GOT3 (cell line): ENCODE measurements at places on chromosomes 2 and 18.

DNA sequence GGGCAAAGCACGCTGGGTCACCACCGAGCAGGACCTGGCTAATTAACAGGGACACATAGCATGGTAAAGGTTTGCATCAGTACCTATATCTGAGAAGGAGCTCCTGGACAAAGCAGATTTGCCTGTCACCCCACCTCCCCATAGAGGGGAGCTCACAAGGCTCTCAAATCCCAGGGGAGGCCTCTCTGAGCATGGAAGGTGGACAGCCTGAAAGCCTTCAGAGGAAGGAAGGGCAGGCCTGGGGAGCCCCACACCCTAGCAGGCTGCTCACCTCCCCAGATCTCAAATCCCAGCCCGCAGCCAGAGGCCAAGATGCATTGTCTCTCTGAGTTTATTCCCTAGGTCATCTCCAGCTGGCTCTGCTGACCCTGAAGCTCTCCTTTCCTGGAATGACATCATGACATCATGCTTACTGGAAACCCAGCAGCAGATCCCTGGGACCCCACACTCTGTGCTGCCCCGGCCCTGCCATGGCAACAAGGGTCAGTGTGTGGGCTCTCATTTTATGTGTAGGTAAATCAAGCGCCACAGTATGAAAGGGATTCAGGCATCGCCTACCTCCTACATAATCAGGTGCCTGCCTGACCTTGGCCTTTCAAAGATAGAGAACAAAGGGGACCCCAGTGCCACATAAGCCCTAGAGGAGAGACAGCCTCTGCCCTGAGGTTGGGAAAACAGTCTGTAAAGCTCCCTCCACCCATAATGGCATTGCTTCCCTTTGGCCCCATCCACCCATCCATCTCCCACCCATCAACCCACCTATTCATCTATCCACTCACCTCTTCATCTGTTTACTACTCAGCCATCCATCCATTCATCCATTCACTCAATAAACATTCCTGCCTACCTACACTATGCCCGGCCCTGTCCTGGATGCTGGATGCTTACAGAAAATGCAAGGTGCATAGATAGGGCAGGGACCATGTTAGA, 15.7 kb upstream of the TEX51 start:
- no peak for DNase-seq

DNA sequence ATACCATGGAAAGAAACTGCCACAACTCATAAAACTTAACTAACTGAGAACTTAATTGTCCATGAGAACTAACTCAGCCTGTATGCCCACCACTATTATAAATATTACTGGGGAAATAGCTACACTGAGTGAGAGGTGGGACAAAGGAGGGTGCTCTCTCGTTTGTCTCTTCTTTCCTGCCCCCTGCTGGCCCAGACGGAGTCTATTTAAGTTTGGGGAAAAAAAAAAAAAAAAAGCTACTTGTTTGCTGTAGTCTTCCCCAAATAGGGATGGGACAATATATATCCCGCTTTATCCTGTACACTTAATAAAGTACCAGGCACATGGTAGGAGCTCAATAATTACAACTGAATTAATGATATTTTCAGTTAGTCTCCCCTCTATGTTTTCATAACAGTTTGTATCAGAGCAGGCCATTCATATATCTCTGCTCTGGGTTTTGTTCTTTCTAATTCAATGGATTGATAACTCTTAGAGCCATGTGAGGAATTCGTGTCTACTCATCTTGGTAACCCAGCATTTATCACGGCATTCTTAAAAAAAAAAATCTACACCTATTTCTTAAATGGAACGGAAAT, 647.6 kb upstream of the PKDCC start:
- no peak for DNase-seq

DNA sequence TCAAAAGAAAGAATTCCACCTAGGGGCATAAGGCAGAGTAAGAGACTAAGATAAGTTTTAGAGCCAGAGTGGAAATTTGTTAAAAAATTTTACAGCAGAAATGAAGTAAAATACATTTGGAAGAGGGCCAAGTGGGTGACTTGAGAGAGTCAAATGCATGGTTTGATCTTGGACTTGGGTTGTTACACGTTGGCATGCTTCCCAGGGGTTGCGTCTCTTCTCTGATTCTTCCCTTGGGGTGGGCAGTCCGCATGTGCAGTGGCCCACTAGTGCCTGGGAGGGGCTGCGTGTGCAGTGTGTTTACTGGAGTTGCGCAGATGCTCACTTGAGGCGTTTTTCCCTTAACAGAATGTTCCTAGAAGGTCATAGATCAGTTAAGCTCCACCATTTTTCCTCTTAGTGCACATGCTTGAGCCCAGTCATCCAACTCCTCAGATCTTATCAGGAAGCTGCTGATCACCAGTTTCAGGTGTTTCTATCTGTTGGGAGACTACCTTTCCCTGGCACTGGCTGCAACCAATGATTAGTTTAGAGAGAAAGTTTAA, 13.1 kb downstream of the SEH1L start:
- DNase-seq, result no peak

DNA sequence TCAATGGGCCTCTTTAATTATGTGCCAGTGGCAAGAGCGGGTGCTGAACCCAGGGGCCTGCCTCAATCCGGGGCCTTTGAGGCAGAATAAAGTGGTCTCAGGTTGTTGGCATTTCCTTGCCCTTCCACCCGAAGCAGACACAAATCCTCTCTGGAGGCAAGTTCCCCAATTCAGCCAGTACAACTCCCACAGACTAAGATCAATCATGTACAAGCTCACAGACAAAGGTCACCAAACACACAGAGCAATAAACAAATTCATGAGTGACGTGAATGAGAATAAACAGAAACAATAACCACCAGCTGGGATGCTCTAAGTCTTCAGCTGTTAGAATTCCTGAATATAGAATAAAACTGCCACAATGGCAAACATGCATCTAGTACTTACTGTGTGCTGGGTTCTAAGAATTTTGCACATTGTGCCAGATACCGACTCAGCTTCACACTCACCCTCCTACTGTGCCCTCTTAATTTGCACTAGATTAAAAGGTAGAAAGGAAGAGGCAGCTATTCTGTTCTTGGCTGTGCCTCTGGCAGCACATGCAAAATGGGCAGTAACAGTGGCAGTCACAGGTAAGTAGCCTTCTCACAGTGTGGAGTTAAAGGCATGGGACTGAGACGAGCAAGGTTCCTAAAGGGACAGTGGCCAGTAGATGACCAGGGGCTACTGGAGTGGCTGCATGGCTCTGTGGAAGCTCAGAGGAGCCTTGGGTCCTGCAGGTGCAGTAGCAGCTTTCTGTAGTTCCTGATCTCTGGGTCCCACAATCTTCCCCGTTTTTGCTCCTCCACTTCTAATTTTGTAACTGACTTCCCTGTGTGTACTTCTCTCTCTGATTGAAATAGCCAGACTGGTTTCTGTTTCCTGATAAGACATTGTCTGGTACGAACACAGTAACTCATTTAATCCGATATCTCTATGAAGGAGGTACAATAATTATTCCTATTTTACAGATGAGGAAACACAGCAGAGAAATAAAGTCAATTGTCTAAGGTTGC, 34.6 kb upstream of the IL1B start:
- DNase-seq, result no peak

GRCh38 chr2:9782197-9782719, 61.0 kb upstream of the TAF1B start:
- no peak for DNase-seq

DNA sequence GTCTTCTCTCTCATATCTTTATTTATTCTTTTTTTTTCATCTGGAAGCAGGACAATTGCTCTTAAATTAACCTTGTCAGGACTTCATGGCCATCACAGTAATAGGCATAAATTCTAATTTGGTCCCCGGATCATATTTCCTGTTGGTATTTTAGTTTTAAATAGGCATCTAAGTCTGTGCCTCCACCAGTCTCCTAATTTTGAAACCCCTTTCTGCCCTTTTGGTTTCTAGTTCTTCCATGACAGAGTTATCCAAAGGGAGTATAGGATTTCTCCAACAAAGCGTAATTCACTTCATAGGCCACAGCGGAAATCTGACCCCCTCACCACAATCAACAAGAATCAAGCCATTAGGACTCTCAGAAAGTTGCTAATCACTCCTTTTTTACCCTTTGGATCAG, 3.8 kb downstream of the EPHA4 start:
- no peak for DNase-seq

- no peak for DNase-seq
Observed at GRCh38 chr2:146119586-146119985, 1599.7 kb upstream of the ZEB2 start.

DNA sequence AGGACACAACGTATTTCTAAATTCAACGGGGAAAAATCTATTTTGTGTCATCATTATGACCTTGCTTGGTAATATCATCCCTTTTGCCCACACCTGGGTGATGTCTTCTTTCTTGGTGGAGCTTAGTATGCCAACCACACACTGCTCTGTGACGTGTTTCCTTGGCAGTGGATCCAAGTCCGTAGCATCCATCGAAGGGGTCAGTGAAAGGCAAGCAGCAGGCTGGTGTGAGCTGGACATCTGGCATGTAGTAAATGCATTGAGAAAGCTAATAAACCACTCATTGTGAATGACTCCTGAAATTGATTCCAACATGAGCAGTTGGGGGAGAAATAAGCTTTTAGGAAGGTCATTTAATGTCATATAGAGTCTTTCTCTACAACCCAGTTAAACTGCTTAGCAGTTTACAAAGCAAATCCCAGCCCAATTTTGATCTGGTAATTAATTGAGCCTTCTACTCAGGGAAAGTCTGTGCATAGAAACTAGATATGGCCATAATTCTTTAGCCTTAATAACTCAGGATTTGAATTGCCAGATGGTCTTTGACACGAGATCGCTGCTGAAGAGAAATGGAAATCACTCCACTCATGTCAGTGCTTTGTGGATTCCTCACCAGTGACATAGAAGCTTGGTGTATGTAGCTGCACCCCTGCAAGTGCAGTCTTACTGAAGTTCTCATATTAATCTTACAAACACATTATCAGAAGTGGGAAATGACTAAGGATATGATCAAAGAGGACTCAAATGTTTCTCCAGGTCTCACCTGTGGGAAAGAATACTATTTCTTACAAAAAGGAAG, 494.8 kb downstream of the CMPK2 start:
- no peak for DNase-seq

DNA sequence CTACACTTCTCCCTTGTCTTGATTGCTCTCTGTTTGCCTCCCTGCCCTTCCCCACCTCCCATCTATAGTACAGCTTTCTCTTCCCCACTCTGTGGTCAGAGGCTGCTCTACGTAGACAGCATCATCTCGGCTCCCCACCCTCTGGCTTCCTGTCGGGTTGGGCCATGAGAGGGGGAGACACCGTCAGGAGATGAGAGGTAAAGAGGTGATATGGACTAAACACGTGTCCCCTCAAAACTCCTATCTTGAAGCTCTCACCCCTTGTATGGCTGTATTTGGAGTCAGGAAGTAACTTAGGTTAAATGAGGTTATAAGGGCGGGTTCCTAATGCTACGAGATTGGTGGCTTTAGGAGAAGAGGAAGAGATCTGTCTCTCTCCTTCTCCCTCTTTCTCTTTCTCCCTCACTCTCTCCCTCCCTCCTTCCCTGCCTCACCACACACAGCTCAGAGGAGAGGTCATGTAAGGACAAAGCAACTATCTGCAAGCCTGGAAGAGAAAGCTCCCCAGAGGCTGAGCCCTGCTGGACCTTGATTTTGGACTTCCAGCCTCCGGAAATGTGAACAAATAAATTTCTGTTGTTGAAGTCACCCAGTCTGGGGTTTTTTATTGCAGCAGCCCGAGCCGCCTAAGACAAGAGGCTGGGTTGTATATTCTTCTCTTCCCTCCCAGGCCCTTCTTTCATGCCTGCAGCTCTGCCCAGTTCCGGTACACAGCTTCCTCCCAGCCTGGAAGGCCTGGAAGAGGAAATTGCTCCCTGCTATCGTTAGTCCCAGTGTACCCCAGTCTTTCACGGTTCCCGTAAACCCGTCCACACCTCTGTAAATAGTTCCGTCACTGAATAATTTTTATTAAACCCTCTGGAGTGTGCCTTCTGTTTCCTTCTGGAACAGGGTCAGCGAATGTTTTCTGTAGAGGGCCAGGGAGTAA, 138.0 kb downstream of the AKAIN1 start:
- DNase-seq, result no peak

DNA sequence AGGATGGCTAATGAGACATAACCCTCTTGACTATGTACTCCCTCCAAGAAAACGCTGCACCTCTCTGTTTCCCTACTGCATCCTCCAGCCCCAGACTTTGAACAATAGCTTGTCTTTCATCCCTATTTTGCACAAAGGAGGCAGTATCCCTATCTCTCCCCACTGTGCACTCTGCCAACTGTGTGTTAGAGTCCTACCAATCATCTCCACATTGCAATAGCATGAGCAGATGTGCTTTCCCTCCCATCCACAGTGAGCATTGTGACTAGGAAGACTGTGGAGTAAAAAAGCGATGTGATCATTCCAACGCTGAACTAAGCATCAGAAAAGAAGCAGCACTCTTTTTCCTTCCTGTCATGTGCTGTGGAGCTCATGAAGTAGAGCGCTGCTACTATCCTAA, 206.3 kb upstream of the GULP1 start:
- no peak for DNase-seq

- no peak for DNase-seq
Observed at GRCh38 chr2:234593636-234594035, 96.8 kb upstream of the ARL4C start.

- no peak for DNase-seq
Observed at GRCh38 chr2:29755233-29755632, 166.2 kb downstream of the ALK start.

GRCh38 chr18:78367996-78368395, 611.6 kb upstream of the SALL3 start:
- no peak for DNase-seq

DNA sequence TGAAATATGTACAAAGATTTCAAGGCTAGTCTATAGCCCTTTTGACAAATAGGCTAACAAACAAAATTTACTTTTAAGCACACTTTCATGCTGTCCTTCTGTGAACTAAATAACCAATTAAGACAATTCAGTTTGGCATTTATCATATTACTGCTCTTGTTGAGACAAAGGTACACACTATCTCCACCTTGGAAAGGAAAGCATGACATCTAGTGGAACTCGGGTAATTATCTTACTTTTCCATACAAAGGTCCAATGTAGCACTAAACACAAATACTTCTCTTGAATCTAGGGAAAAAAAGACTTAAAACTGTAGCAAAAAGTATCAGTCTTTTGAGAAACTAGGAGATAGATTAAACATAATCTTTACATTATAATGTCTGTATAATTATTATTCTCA, 125.0 kb upstream of the CD226 start:
- no peak for DNase-seq

- no peak for DNase-seq
Observed at GRCh38 chr18:49185623-49186022, 234.9 kb upstream of the SMAD7 start.

GRCh38 chr2:229044581-229044980, 226.5 kb downstream of the PID1 start:
- no peak for DNase-seq

DNA sequence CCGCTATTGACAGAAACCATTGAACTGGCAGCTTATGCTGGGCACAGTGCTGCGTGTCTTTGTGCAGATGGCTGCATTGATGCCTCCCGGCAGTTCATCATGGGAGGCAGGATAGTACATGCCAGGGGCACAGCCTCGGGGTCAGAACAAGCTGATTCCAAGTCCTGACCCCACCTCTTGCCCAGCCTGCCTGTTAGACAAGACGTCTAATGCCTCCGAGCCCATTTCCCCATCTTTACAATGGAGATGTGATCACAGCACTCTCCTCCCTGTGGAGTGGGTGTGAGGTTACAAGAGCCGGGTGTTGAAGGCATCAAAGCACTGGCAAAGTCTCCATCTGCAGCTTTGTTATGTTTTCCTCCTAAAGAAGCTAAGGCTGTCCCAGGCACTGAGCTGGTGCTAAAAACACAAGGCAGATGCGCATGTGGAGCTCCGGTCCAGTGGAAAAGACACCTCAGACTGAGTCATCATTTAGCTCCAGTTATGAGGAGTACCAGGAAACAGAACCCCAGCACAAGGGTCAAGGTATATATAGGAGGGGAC, 125.7 kb upstream of the EPAS1 start:
- no peak for DNase-seq
